Hepatocyte (in vitro differentiated cells): ENCODE measurements at places on chromosomes 3 and 15.

GRCh38 chr15:89379818-89380217 lies 45.2 kb upstream of the POLG start:
- no peak for DNase-seq

DNA sequence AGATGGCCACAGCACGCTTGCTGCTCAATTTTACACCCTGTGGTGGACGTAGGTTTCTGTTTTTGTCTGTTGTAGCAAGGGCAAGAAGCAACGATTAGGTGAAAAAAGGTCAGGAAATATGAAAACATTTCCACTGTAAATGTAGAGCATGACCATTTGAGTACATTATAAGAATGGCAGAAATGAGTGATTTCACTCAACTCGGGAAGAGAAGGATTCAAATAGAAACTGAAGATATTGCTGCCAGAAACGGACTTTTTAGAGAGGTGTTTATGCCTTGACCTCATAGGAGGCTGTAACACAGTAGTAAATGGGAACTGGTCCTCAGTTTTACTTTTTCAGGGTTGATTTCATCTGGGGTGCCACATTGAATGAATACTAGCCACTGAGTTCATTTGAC lies 33.1 kb upstream of the GASK1A start:
- no peak for DNase-seq

DNA sequence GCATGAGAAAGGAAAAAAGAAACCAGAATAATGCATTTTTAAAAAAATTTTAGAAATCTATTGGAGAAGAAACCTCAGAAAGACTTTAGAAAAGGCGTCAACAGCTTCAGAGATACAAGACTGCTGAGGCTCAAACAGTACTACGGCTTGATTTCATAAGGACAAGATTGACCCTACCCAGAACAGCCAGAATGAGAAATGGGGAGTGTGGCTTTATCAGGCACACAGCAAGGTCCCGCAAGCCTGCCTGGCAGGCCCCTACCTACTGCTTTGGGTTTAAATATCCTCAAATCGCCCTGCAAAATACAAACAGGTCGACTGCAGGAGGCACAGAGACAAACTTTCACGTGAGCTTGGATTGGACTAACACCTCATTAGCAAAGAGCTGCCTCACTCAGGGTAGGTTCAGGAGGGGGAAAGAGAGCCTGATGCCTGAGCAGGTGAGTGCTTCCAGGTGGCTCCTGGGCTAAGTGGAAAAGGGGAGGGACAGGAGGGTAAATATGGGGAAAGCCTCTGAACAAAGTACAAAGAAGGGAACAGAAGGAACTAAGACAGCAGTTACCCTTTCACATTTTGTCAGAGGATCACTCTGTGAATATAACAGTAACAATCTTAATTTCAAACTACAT lies 87.5 kb downstream of the RORA start:
- peak; percentile 29 for DNase-seq

DNA sequence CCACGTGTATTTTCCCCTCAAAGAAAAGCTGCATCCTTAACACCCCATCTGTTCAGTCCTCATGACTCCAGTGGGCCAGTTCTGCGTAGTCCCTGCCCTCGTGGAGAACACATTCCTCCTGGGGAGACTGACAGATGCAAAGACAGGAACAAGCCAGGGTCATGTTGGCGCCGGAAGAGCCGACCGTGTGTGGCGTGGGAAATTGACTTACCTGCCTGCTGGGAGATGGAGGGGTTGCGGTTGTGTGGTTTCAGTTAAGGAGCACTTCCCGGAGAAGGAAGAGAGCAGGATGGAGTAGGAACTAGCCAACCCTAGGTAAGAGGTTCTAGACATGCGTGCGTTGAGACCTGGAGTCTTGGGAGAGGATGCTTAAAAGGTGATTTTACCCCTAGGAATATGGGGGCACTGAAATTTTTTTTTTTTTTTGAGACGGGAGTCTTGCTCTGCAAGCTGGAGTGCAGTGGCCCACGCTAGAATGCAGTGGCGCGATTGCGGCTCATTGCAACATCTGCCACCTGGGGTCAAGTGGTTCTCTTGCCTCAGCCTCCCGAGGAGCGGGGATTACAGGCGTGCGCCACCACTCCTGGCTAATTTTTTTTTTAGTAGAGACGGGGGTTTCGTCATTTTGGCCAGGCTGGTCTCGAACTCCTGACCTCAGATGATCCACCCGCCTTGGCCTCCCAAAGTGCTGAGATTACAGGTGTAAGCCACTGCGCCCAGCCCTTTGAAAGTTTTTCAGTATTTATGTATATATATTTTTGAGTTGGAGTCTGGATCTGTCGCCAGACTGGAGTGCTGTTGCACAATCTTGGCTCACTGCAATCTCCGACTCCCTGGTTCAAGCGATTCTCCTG lies 1.4 kb downstream of the VHL start:
- no peak for DNase-seq

DNA sequence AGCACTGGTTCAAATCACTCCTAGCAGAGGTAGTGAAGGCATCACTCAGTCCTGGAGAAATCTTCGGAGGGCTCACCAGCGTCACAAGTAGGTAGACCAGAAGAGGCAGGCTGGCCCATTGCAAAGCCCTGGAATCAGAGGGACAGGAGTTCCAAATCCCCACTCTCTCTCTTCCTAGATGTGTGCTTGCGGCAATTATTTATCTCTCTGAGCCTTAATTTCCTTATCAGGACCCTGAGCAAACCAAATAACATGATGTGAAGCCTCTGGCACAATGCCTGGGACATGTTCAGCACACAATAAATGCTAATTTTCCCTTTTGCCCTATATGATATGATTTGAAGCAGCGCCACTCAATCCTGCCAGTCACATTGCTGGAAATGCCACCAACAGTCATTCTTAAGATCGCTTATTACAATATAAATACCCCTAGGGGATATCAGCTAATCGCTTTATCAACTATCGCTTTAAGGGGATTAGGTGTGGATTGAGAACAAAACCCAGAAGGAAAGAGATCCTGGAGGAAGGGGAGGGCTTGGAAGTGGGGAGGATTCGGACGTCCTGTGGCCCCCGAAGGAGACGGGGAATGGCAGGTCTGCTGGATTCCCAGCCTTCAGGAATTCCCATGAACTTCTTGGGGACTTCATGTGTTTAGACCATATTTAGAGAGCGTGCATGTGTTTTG lies 59.5 kb upstream of the TSEN2 start:
- DNase-seq = no peak

DNA sequence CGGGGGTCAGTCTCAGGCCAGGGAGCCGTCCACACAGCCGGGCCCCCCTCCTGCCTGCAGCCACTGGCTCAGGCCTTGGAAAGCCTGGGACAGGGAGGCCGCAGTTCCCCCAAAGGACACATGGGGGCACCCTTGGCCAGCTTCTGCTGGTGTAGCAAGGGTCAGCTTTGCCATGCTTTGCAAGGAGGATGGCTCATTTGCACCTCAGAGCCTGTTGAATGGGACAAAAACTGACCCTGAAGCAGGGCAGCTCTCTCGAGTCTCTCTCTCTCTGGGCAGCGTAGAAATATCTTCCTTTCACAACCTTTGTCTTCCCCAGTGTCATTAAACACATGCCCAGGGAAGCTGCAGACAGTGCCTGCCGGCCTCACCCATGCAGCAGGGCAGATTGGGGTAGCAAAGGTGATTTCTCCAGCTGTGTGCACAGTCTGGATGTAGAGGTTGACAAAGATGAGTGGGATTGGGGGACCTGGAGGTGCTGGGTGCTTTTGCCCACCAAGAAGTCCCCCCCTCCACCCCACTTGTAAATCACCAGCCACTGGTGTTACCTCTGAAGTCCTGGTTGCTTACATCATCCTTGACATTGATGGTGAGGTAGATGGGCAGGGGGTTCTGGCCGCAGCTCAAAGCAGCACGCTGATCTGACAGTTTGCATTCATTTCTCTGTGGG lies 17.4 kb upstream of the EHD4 start:
- peak; percentile 88 for DNase-seq

- DNase-seq = no peak
These were observed 80.0 kb upstream of the SKOR1 start for GRCh38 chr15:67745073-67746006.

- no peak for DNase-seq
These were observed 44.0 kb downstream of the PCCB start for GRCh38 chr3:136294176-136294575.

GRCh38 chr15:85462029-85462428 lies 81.6 kb downstream of the AKAP13 start:
- no peak for DNase-seq

GRCh38 chr3:183331498-183331897 lies 78.4 kb downstream of the B3GNT5 start:
- no peak for DNase-seq

DNA sequence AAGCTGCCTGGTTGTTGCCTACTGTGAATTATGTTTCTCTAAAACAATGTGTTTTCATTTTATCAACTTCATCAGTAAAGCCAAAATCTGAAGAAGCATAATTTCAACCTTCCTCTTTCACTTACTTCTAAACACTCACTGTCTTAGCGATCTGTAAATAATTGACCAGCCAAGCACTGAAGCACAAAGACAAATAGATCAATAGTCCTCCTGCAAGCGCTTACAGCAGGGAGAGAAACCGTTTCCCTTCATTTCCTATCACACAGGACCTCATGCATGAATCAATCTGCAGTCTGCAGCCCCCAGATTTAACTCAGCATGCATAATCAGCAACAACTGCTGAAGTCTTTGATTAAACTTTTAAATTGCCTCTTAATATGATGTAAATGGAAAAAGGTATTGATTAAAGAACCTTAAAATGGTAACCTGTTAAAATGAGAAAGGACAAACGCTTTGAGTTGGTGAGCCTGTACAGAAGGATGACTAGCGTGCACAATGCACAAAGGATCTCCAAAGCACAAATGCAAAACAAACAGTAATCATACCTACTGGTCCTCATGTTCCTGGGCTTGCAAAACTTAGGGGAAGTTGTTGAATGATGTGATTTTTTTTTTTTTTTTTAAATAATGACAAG lies 370.2 kb upstream of the ZNF385D start:
- DNase-seq = no peak
